NCI-H526 treated with DMSO at 0.1 percent for 48 hours (cell line): ENCODE measurements at places on chromosomes 3 and 15.

GRCh38 chr15:90954712-90955623 is at the start of gene RCCD1:
RCCD1 (plus strand) TSS chr15:90954884; CDS start chr15:90956735, 1,851 bp downstream.
- no peak for DNase-seq

GRCh38 chr15:43433165-43433564 is 59.8 kb downstream of the TP53BP1 start:
- DNase-seq = no peak

DNA sequence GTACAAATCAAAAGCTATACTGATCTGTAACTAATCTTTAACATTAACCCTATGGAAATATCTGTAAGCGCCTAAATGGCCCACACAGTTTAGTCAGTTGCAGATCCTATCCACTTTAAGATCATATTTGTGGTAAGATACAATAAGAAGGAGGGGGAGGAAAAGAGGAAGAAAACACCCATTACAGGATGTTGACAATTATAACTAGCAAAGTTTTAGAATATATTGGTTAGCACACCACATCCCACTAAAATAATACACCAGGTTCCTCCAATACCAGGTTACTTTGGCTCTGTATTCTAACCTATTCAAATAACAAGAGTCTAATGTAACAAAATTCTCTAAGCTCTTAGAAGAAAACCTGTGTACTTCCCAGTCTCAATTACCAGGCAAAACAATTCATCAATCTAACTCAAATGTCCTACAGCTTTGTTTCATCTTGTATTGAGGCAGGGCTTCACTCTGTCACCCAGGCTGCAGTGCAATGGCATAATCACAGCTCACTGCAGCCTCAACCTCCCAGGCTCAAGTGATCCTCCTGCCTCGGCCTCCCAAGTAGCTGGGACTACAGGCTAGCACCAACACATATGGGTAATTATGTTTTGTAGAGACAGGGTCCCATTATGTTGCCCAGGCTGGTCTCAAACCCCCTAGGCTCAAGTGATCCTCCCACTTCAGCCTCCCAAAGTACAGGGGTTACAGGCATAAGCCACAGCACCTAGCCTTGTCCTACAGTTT is 4.2 kb downstream of the SLC4A7 start:
- no peak for DNase-seq

DNA sequence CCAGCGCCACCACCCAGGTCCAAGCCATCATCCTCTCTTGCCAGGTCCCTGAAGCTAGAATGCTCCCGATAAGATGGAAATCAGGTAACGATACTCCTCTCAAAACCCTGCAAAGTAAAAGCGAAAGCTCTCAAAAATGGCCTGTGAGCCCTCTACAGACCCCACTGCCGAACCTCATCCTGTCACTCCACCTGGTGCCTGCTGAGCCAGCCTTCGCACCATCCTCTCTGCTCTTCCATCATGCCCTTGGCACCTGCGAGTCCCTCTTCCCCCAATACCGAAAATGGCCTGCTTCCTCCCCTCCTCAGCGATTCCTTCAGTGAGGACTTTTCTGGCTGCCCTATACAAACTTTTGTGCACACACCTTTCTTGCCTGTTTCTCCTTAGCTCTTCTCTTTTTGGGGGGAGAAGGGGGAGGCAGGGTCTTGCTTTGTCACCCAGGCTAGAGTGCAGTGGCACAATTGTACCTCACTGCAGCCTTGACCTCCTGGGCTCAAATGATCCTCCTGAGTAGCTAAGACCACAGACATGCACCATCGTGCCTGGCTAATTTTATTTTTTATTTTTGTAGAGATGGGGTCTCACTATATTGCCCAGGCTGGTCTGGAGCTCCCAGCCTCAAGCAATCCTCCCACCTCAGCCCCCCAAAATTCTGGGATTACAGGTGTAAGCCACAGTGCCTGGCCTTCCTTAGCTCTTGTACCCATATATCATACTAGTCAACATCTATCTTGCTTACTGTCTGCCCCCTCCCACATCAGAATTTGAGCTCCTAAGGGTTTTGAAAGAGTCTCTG is 3.0 kb downstream of the IDH2 start:
- DNase-seq = no peak

DNA sequence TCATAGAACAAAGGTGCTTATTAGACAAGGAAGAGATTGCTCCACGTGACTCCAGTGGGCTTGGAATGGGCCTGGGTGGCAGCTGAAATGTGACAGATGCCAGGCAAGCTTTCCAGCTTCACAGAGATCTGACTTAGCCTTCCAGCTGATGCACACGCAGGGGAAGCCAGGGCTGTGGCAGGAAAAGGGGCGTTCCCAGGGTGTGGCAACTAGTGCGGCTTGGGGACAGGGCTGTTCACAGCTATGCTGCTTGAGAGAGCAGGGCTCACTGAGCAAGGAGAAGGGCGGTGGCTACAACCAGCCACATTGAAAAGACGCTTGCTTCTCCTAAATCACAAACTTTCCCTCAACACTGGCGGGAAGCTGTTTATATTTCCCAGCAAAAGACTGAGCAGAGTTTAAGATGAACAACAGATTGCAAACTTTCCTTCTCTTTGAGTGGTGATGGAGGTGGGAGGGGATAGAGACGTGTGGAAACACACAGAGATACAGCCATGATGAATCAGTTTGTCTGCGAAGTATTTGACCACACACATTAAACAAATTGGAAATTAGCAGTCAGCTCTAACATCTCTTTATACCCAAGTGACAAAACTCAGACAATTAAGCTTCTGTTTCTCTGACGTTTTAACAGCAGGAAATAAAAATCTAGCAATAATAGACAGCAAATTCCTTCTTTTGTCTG is 127.5 kb downstream of the BDH1 start:
- DNase-seq = no peak

GRCh38 chr15:78766041-78766440 is 45.2 kb downstream of the ADAMTS7 start:
- no peak for DNase-seq

GRCh38 chr15:70512772-70513362 is 250.5 kb downstream of the UACA start:
- peak; percentile 26 for DNase-seq

DNA sequence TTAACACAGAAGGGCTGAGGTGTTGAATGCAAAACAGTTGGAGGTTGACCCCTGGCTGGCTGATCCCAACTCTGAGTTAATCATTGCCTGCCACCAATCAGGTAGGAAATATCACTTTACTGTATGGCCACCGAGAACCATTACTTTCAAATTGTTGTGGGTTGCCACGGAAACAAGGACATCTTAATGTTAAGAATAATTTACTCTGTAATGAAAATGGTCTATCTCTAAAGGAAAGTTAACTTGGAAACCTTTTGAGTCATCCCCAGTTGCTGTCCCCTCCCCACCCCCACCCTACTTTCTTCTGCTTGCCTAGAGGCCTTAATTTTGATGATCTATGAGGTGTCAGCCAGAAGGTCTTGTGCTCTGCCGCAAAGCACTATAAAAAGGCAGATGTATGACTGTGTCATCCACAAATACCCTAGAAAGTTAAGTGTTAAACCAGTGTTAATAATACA is 78.7 kb upstream of the SNRK start:
- DNase-seq = no peak

DNA sequence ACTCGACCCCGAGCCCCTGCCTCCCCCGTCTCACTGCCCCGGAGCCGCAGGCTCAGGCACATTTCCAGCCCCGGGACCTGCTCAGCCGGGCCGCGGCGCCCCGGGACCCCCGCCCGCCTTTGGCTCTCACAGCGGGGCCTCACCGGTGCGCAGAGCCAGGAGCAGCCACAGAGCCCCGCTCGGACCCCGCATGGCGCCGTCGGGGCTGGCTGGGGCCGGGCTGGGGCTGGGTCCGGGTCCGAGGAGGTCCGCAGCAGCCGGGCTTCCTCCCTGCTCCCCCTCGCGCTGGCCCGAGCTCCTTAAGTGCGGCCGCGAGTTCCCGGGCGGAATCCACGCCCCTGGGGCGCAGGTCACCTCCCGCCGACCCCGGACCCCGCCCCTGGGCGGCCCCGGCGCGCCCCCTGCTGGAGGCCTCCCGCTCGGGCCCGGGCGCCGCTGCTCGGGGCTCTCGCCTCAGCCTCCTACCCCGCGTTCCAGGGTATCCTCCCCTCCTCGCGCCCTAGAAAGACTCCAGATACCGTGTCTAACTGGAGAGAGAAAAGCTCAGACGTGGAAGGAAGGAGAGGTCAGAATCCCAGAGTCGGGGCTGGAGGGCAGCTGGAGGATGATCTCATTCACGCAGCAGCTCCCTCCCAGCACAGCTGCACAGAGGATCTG is at the start of gene MELTF:
TSS of gene MELTF (minus strand) at position 307 of the 657 bp plus-strand sequence. CDS start at position 192, 115 bp downstream.
- peak; percentile 63 for DNase-seq

DNA sequence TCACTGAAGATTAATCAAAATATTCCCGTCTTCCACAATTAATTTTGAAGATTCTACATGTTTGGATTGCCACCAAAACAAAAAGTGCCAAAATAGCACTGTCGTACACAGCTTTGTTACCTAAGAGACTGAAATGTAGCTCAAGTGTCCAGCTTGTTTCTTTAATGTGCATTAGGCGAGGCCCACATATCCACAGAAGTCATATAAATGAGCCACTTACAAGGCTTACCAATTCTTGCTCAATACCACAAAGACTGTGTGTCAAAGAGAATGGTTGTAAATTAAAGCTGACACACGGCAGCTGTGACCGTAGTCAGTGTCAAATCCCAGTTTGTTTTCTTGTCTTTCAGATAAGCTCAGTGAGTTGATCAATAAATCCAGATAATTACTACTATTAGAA is 639.4 kb upstream of the TBL1XR1 start:
- DNase-seq = no peak

GRCh38 chr3:53217175-53217574 is 38.6 kb downstream of the TKT start:
- no peak for DNase-seq

- no peak for DNase-seq
Observed at GRCh38 chr15:39330061-39330460, 250.8 kb upstream of the THBS1 start.

GRCh38 chr15:95948411-95948810 is 382.1 kb upstream of the NR2F2 start:
- no peak for DNase-seq

GRCh38 chr15:77346245-77347036 is 73.5 kb downstream of the PEAK1 start:
- DNase-seq = peak; percentile 92

DNA sequence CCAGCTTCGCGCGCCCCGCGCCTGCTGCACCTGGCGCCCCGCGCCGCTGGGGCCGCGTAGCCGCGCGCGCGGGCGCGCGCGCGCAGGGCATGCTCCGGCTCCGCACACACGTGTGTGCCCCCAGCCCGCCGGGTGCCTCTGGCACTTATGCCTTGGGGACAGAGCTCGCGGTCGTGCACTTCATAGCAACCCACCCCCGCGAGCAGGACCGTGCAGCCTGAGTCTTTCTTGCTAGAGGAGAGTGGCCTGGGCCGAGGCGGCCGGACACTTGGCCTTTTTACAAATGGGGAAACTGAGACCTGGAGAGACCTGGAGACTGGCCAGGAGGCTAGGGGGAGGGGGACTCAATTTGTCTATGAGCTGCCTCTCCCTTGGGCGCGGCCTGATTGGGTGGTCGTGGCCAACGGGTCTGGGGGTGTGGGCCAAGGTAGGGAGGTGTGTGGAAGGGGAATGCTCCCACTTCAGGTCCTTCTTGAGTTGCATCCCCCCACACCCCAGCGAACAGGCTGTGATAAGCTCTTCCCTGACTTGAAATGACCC is 562 bp downstream of the NBEAL2 start:
- no peak for DNase-seq
